NCI-H187 (cell line): ENCODE measurements at places on chromosomes 5 and 9.
A peak's percentile ranks its signal among the peaks of the same experiment; 100 is the strongest.

GRCh38 chr9:94153905-94154304, 69.6 kb downstream of the PTPDC1 start:
- no peak for DNase-seq

DNA sequence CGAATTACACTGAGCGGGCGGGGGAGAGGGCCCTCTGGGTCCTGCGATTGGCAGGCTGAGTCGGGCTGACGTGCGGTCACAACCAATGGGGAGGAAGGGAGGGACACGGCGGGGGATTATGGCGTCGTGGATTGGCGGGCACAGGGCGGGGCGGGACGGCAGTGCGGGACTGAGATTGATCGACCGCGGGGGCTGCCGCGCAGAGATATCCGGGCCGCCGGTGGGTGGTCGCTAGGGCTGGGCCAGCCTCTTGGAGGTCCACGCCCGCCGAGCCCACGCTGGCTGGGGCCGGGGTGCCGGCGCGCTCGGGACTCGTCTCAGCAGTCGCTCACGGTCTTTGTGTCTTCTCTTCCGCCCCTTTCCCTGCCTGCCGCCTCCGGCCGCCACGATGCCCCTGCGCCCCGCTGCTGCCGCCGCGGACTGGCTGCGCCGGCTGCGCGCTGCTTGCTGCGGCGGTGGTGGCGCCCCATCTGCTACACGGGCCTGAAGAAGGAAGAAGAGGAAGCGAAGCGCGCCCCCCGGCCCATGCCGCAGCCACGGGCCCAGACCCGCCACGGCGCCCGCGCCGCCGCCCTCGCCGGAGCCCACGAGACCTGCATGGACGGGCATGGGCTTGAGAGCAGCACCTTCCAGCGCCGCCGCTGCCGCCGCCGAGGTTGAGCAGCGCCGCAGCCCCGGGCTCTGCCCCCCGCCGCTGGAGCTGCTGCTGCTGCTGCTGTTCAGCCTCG, at the start of gene RGMB:
Gene RGMB, plus strand, starts transcription at position 200 of the 728 bp plus-strand sequence. Its CDS starts 408 bp downstream, at position 608.
- peak; percentile 94 for DNase-seq

- DNase-seq = no peak
These were observed 46.6 kb upstream of the SLC25A51 start for GRCh38 chr9:37950561-37950960.

GRCh38 chr5:74864823-74865222, 1.4 kb downstream of the FAM169A start:
- no peak for DNase-seq
